Mucosa of descending colon (tissue), 3 donors: ENCODE measurements at places on chromosomes 16 and 17. TPM values are rescaled to one million over a fixed set of nuclear protein-coding genes. Genes with fewer than 3 reads are reported as not detected.

GRCh38 chr16:66372078-66372897, 5.8 kb downstream of the CDH5 start:
- no peak for DNase-seq

GRCh38 chr17:54455251-54455868, 445.3 kb upstream of the TOM1L1 start:
- DNase-seq, result no peak

- DNase-seq, result peak; percentile 44
Observed at GRCh38 chr16:68384288-68385161, 63.8 kb downstream of the SMPD3 start.

GRCh38 chr17:7548585-7549400, at the start of gene TNFSF12:
Gene TNFSF12, plus strand, starts transcription at chr17:7549058. Its CDS starts 96 bp downstream, at chr17:7549154.
- peak; percentile 75 for DNase-seq

DNA sequence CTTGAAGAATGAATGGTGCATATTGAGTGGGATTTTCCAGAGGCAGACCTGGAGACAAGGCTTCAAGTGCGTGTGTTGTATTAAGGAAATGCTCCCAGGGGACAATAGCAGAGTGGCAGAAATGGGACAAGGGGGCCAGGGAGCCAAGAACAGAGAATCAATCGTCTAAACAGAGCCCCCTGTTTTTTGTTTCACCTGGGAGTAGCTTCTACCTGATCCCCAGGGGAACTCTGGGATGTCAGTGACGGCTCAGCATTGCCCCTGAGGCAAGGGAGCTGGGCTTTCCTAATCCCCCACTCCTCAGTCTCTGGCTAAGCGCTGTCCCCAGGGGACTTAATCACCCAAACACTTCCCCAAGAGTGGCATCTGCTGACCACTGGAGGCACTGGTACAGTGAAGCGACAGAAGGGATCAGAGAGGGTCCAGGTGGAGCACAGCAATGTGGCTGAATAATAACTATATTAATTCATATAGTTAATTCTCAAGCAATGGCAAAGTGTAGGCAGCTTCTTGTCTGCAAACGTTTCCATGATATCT, 35.7 kb upstream of the C16orf78 start:
- DNase-seq, result no peak

DNA sequence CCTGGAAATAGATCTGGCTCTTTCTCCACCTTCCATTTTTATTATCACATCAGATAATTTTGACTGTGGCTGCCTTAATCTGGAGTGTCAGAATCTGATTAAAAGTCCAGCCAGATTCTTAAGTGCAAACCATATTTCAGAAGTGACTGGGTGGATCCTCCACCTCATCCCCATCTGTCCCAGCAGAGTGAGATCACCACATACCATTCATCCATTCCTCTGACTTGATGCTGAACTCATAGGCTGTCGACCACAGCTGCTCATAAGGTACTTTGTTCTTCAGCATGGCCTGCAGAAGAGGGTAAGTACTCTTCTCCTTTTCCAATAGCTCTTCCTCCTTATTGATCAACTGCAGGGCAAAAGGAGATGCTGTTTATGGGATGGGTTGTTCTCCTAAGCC, 53.5 kb downstream of the DNAH3 start:
- DNase-seq, result no peak

DNA sequence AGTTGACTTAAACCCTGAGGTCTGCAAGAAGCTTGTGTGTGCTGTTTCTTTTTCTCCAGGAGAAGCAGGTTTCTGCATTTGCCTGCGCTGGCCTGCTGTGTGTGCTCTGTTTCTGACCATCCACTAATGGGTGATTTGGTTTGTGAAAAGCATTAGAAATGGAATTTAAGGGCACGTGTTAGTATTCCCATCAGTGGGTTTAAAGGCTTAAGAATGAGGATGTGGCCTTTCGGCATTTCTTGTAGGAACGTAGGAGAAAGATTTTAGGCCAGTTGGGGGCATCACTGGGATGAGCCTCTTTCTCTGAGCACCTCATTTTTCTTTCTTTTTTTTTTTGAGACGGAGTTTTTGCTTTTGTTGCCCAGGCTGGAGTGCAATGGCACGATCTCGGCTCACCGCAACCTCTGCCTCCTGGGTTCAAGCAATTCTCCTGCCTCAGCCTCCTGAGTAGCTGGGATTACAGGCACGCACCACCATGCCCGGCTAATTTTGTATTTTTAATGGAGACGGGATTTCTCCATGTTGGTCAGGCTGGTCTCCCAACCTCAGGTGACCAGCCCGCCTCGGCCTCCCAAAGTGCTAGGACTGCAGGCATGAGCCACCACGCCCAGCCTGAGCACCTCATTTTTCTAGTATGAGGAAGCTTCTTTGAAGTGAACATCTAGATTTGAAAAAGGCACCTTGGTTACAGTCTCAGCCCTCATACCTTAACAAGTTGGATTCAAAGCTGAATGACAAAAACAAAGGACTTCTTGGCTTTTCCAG, 110.3 kb downstream of the BANP start:
- DNase-seq, result no peak

DNA sequence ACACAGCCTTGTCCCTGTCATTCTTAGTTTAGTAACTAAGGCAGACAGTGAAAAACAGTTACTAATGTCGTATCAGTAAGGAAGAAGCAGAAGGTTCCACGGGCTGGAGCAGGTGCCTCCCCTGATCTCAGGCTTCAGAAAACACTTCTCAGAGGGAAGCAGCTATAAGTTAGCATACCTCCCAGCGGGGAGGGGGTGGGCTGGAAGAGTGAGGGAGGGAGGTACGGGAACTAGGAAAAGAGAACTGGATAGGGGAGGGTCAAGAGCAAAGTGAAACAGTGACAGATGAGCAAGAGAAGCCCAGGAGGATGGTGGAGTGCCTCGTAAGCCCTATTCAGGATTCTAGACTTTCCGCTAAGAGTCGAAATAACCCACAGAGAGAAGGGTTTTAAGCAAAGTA, 186.3 kb upstream of the XYLT1 start:
- no peak for DNase-seq

GRCh38 chr17:37830151-37830993, 85.5 kb upstream of the HNF1B start:
- no peak for DNase-seq

DNA sequence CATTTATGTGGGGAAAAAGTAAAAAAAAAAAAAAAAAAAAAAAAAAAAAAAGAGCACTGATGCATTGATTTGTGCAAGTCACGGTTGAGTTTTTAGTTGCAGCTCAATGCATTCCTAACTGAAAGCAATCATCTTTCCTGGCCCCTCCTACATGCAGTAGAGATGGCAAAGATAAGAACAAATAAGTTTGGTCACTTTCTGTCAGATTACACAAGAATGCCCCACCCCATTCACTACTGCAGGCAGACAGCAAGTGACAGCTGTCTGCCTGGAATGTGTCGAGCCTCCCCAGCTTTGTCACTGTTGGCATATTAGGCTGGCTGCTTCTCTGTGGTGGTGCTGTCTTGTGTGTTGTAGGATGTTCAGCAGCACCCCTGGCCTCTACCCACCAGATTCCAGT, 243.5 kb downstream of the FOXL1 start:
- no peak for DNase-seq

- DNase-seq, result no peak
Observed at GRCh38 chr16:89910717-89911354, 7.8 kb upstream of the MC1R start.

MMP28 gene
- total RNA-seq, result 31.0 TPM

MYH1 gene
- 0.06 TPM for total RNA-seq

KRTAP3-2 gene
- total RNA-seq, result not detected

PABPN1L gene
- not detected for total RNA-seq
